ENCODE measurements at places on chromosomes 16 and 17.

DNA sequence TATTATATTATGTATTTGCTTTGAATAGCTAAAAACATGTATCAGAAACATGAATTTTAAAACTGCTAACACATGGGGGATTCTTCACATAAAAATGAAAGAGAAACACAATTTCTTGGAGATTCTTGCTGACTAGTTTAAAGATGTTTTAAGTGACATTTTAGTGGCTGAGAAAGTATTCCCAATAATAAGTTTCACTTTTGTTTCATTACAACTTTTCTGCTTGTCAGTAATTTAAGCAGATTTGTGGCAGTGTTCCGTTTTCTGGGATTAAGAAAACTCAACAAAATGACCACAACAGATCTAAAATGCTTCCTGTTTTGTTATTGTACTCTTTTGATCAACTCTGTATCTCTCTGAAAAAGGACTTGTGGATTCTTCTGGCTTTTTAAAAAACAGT, 75.9 kb downstream of the NLK start:
- DNase-seq: no peak

DNA sequence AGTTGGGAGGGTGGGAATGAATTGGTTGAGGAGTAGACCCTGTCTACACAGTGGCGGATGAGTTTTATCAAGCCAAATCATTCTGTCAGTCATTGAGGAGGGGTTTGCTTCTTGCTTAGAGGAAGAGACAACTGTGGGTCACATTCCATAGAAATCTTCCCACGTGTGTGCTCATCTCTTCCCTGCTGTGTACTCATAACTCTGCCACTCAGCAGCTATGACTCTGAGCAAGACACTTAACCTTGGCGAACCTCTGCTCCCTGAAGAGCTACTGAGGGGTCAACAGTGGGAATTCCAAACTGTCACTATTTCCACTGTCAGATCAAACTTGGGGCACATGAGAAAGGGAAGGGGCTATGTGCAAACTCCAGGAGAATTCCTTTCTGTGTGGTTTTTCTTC, 72.6 kb upstream of the COX10 start:
- no peak for DNase-seq

DNA sequence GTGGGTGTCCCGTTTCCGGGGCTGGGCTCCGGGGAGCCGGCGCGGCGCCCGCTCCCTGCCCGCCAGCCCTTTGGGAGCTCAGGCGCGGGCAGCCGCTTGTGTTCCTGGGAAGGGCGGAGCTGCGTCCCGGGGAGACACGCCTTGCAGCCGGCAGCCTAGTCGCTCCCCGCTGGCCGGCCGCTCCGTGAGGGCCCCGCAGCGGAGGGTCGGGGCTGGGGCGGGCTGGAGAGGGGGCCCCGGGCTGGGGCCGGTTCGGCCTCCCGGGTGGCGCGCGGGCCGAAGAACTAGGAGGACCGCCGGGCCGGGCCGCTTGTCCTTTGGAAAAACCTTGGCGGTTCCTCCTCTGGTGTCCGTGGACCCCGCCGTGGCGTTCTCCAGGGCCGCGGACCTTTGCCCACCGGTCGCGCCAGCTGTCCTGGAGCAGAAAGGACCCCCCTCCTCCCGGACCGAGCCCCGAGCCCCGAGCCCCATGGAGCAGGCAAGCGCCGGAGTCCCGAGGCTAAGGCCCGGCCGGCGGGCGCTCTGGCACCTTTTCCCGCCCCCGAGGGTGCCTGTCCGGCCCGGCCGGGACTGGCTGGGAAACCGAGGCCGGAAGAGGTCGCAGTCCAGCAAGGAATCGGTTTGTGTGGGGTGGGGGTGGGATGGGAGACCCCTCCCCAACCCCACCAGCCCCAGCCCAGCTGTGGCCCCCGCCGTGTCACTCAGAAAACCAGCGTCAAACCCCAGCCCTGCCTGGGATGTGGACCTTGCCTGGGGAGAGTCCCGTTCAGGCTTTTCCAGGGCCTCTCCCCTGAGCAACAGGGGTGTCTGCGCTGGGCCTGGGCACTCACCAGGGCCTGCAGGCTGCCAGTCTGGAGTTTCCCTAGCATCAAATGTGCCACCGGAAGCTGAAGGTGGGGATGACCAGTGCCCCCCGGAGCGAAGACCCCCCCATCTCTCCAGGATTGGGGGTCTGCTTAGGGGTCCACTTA, 6.8 kb upstream of the TBC1D3B start:
- no peak for DNase-seq

DNA sequence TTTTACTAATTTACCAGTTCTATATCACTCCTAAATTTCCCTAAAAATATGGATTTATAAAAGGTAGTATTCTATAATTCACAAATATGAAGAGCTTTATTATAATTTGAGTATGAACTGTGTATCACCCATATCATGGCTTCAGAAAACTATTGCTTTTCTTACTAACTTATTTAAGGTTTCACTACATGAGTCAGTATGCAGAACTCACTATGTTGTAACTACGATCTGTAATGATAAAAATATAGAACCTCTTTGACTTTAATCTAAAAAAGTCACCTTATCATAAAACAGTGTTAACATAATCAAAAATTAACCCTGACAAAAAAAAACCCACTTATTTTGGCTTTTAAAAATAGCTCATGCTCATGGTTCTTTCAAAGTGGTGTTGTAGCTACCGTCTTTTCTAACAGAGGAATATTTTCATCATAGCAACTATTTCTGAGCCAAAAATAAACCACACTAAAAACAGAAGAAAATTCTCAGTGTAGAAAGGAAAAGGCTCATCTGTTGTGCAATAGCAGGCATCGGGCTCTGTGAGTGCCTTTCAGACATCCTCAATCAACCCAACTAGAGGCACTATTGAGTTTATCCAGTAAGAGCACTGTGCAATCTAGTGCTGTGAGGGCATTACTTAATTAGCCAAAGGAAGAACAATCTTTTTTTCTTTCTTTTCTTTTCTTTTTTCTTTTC, 42.1 kb downstream of the ITGAM start:
- DNase-seq: no peak

DNA sequence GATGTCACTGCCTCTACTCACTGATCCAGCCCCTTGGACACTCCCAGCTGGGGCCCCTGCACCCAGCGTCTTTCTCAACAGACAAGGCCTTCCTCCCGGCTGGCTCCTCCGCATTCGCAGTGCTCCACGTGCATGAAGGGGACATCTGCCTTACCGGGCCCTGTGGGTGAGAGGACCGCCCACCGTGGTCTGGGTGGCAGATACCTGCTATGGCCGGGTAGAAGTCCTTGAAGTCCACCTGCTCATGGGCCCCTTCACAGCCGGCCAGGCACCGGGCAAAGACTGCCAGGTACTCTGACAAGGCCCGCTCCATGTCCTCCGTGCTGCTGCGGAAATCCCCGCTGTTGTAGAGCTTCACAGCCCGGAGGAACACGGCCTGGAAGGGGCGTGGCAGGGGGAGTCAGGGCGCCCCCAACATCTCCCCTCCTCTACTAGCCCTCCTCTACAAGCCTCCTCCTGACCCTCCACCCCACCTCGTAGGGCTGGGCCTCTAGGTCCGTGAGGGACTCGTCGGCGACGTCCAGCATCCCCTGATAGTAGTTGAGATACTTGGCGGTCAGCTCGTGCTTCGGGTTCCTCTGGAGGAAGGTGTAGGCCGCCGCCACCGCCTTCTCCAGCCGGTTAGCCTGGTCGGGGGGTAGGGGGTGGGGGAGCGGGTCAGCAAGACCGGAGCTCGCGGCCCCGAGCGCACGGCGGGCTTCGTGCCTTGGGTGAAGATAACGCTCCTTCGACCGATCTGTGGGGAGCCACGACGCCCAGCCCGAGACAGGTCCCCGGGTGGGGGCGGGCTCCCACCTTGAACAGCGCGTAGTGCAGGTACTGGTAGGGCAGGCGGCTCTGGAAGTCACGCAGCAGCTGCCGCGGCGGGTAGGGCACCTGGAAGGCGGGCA, 845 bp downstream of the P3H4 start:
- no peak for DNase-seq

GRCh38 chr16:17331071-17331607, 139.6 kb downstream of the XYLT1 start:
- DNase-seq: no peak

- DNase-seq: no peak
Measured at GRCh38 chr17:10435096-10435495, 13.3 kb upstream of the MYH8 start.
